Posterior cingulate gyrus (tissue), 11 donors: ENCODE measurements at places on chromosomes 6 and 20.

- DNase-seq: no peak
Measured at GRCh38 chr6:121086876-121087275, 247.4 kb downstream of the TBC1D32 start.

DNA sequence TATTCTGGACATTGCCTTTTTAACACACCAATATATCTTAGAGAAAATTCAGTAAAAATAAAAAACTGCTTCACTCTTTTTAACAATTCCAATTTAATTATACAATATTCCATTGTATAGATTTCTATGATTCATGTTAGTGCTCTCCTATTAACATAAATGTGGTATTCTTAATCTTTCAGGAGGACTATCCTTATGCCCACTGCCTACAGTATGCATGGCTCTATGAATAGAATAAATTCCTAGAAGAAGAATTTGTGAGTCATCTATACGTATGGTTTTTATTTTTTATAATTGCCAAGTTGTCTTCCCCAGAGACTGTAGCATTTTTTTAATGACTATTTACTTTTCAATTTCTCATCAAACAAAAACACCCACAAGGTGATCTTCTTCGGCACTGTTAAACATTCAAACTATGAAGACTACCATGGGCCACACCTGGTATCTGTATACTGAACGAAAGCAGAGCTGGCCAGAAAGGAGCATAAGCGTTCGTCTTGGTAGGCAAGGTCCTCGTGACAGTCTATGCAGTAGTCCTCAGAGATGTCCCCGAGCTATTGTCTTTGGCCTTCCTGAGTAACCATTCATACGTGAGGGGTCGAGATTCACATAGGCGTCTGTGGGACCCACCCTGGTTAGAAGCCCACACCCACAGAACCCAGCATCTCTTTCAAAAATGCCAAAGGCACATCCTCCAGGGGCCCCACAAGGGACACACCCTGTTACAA is 74.6 kb downstream of the KIF16B start:
- DNase-seq: no peak

- no peak for DNase-seq
Measured at GRCh38 chr20:11906626-11907480, 10.8 kb upstream of the BTBD3 start.

GRCh38 chr20:61521687-61522420 is 269.8 kb downstream of the CDH4 start:
- DNase-seq: no peak

GRCh38 chr20:9616455-9616805 is 102.0 kb downstream of the LAMP5 start:
- no peak for DNase-seq

- no peak for DNase-seq
Measured at GRCh38 chr6:130245267-130245666, 22.5 kb upstream of the SAMD3 start.

GRCh38 chr20:7505152-7505834 is 435.0 kb downstream of the HAO1 start:
- DNase-seq: no peak

- DNase-seq: no peak
Measured at GRCh38 chr20:51650685-51651134, 108.2 kb upstream of the NFATC2 start.

GRCh38 chr6:93088621-93089501 is 330.5 kb downstream of the EPHA7 start:
- DNase-seq: no peak

GRCh38 chr20:16441546-16442164 is 131.6 kb downstream of the KIF16B start:
- no peak for DNase-seq

- no peak for DNase-seq
Measured at GRCh38 chr6:79984261-79984660, 20.2 kb upstream of the TTK start.

- DNase-seq: no peak
Measured at GRCh38 chr6:165986311-165986913, 181.2 kb downstream of the TBXT start.

GRCh38 chr6:12493446-12493845 is 203.3 kb downstream of the EDN1 start:
- no peak for DNase-seq

DNA sequence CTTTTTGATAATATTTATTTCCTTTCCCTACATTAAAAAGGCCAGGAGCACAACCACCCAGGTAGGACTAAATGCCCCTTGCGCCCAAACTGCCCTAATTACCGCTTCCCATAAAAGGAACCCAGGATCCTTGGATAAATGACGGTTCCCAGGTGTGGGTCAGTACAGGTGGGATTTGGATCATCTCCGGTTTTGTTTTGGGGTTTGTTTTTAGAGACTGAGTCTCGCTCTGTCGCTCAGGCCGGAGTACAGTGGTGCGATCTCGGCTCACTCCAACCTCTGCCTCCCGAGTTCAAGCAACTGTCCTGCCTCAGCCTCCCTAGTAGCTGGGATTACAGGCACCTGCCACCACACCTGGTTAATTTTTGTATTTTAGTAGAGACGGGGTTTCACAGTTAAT is 28.4 kb downstream of the ZNF217 start:
- no peak for DNase-seq

DNA sequence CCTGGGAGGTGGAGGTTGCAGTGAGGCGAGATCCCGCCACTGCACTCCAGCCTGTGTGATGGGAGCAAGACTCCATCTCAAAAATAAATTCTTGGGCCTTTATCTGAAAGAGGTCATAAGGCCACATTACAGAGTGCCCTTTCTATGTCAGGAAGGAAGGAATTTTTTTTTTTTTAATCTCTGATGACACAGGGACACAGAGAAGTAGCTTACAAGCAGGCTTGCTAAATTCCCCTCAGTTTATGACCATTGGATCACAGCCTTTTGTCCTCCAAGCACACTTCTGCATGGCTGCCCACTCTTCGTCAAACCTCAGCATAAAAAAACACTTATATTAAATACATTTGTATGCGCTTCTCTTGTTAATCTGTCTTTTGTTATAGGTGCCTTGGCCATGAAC is 7.5 kb upstream of the IFNGR1 start:
- no peak for DNase-seq

DNA sequence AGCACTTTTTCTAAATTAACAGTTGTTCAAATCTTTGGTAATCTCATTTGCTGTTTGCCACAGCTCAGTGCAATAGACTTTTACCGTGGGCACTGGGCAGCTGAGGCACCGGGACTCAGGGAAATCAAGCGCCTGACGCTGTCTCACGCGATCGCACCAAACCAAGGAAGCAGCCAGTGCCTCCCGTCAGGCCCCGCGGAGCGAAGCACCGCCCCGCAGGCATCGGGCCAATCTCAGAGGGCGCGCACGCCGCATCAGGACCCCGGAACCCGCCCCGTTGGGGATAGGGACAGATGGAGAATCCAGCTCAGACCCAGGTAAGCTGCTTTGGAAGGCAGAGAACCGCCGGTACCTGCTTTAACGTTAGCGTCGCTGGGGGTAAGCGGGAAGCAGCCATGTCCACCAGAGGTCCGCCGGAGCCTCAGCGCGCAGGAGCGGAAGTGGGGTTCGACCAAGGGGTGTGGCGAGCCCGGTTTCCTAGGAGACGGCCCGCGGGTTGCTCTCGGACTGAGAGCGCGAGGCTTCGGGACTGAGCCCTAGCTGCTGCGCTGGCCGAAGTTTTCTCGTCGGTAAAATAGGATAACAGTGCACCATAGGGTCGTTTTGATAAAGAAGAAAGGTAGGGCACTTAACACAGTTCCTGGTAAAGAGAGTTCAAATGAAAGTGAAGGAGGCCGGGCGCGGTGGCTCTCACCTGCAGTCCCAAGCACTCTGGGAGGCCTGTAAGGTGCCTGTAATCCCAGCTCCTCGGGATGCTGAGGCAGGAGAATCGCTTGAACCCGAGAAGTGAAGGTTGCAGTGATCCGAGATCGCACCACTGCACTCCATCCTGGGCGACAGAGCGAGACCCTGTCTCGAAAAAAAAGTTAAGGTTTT is at the start of gene LYRM2:
Gene LYRM2 (minus strand): TSS at position 428 of the 876 bp plus-strand sequence. CDS start 31 bp downstream, at position 397.
- peak; percentile 96 for DNase-seq

DNA sequence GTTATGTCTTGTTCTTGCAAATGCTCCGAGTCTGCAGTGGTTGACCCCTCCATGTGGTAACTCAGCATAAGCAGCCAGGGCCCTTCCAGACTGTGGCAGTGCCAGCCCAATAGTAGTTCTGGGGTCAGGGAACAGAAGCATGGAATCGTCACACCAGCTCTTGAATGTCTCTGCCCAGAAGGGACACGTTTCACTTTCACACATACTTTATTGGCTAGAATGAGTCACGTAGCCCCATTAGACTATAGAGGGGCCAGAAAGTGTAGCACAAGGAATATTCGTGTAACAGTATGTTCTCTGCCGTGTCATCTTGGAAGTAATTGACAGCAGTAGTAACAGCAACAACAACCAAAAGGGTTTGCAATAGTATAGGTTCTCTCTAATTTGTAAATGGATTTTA is 254.7 kb downstream of the FARS2 start:
- no peak for DNase-seq

DNA sequence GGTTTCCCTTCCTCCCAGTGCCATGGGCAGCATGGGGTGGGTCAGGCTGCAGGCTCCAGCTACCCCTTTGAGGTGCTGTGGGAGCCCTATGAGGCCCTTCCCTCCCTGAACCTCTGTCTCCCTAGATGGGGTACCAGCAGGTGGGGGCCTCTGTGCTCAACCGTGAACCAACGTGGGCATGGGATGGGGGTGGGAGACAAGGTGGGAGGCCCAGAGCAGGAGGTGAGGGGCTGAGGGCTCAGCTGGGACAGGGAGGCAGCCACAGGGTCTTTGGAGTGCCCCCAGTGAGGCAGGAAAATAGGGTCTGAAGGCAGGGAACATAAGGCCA is 33.3 kb downstream of the SUN5 start:
- DNase-seq: no peak

- DNase-seq: no peak
Measured at GRCh38 chr20:16444057-16444777, 129.0 kb downstream of the KIF16B start.

GRCh38 chr6:137820425-137820824 is 46.6 kb upstream of the TNFAIP3 start:
- no peak for DNase-seq

GRCh38 chr20:17109307-17109706 is 117.5 kb upstream of the PCSK2 start:
- DNase-seq: no peak

DNA sequence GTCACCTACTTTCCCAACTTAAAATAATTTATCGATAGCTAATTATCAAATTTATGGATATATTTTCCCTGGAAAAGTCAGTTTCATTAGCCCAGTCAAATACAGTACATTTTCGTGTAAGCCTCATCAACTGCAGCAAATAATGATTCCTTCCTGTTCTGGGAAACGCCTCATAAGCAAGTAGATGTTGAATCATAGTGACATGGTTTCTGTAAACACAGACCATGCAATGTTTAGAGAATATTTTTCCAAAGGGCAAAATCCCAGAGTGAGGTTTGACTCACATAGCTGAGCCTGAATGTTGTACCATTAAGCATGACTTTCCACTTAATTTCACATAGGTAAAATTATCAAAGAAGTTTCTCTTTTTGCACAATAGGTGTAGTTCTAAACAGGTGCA is 16.7 kb upstream of the VNN1 start:
- DNase-seq: no peak

DNA sequence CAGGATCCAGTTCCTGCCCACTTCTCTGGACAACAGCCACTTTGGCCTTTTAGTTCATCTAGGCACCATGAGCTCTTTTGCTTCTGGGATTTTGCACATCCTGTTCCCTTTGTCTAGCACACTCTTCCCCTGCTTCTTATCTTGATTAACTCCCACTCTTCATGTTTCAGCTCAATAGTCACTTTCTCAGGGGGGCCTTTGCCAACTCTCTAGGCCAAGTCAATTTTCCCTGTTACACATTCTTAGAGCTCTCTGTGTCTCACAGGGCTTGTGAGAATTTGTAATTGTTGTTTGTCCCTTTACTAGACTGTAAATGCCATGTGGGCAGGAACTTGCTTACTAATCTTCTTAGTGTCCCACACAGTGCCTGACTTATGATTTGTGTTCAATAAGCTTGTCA is 58.1 kb upstream of the EPB41L1 start:
- DNase-seq: no peak

DNA sequence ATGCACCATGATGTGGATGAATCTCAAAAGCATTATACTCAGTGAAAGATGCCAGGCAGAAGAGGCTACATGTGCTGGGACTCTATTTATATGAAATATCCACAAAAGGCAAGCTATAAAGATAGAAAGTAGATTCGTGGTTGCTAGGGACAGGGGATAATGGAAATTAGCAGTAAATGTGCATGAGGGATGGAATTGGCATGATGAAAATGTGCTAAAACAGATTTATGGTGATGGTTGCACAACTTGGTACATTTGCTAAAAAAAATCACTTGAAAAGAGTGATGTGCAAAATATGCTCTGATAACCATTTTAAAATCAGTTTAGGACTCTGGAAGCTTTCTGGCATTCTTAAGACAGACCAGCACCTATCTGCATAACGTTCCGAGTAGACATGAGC is 61.6 kb downstream of the ALDH8A1 start:
- DNase-seq: no peak
